CD8-positive, alpha-beta T cell (primary cell): ENCODE measurements at places on chromosomes 5 and 9.

GRCh38 chr9:98568234-98568908 lies 140.4 kb downstream of the GABBR2 start:
- no peak for DNase-seq

- no peak for DNase-seq
Measured at GRCh38 chr5:114056185-114056538, 305.7 kb upstream of the KCNN2 start.

- DNase-seq: no peak
Measured at GRCh38 chr5:140633021-140633471, at the start of gene CD14. CD14 (minus strand) TSS chr5:140633175; CDS start chr5:140633071, 104 bp downstream.

DNA sequence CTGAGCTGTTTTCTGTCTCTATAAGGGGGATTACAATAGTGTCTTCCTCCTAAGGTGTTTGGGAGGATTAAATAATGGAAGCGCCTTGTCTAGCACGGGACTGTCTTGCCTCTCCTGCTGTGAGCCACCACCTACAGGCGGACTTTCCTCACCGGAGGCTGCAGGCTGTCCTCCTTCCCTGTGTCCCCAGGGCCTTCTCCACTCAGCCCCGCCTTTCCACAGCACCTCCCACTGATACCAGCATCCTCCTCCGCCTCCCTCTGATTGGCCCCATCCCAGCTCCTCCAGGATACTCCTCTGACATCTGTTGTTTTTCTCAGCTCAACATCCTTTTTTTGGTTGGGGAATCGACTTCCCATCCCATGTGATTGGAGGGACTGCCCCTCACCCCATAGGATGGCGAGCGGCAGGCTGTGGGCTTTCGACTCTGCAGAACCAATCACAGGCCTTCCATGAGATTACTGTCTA lies 851 bp upstream of the ZDHHC12 start:
- DNase-seq: no peak

GRCh38 chr5:154370119-154370518 lies 75.7 kb upstream of the SAP30L start:
- no peak for DNase-seq

DNA sequence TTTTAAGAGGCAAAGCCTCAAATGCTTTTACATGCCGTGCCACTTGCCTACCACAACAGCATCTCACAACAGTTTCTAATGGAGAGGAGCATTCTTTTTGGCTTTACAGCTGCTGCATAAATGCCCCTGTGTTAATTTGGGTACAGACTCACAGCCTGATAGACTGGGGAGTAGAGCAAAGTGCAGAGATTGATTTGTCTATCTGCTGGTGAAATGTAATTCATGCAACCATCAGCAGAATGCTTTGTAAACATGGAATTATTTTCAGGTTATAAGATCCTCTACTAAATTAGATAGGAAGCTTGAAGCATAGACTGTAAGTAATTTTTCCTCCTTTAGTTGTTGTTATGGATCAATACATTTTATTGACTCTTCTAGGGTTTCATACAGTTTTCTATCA lies 170.3 kb downstream of the CD180 start:
- DNase-seq: no peak

DNA sequence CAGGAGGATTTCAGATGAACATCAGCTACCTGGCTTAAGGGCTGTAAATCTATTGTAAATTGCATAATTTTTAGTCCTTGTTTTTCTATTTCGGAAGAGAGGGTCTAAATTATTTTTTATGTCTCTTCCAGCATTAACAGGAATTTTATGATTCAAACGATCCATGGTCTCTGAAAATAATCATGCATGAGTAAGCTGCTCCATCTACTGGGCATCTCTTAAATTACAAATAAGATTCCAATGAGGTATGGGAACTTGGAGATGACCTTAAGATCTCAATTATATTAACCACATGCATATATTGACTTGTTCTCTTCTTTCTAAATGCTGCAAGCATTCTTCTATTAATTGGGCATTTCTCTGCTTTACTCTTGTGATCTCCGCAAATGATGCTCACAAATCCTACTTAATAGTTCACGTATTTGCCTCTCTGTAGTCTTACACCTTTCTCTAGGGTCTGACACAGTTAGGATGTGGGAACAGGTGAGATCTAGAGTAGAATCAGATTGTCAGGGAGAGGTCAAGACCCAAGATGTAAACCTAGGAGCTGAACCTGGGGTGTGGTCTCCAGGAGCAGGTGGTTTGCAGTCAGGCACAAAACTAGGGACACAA lies 86.9 kb downstream of the NUDT12 start:
- peak; percentile 44 for DNase-seq

- no peak for DNase-seq
Measured at GRCh38 chr5:51185850-51186329, 197.4 kb upstream of the ISL1 start.

DNA sequence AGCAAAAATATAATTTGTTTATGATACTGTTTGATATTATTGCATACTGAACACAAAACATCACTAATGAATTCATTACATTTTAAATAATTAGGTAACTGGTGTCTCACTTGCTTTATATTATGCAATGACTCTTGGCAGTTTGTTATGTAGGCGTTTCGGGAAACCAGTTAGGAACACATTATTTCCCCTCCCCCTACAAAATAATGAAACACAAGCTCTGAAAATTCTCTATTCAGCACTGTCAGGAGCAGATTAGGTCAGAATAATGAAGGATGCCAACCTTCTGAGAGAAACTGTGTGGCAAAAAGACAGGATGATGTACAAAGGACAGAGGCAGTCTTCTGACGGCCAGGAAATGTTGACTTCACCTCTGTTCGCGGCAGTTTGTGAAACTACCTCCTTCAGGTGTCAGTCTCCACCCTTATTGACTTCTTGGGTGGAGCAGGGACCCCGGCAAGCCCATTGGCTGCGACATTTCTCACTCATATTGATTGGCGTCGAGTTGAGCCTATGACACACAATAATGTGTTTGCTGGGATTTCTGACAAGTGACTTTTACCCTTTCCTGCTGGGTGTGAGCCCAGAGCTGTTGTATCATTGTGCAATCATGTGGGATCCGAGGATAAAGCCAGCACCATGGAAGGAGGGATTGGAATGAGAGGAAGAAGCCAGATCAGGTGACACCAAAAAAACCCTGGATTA lies 33.9 kb downstream of the SH3PXD2B start:
- DNase-seq: no peak

DNA sequence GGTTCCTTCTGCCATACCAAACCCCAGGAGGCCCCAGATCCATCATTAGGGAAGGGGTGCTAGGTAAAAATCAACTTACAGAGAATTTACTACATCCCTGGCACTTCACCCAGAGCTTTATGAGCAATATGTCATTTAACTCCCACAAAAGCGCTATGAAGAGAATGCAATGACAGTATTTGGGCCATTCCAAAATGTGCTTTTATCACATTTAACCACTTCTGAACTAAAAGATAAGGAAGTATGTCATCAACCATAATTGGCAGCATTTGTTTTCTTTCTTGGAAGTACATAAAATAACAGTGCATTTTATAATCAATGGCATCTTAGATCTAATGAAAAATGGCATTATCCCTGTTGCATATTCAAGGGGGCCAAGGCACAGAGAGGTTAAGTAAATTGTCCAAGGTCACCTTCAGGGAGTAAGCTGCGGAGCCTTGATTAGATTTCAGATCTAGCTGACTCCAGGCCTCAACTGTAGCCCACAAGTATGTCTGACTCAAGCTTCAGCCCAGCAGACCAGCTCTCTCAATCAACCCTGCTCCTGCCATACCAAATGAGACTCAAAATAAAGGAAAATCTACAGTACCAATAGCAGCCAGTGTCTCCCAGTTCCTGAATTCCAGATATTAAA lies 16.5 kb downstream of the SH3TC2 start:
- DNase-seq: no peak

GRCh38 chr5:19519448-19519847 lies 468.6 kb downstream of the CDH18 start:
- no peak for DNase-seq

GRCh38 chr9:72949918-72950325 lies 2.9 kb downstream of the ALDH1A1 start:
- DNase-seq: no peak

DNA sequence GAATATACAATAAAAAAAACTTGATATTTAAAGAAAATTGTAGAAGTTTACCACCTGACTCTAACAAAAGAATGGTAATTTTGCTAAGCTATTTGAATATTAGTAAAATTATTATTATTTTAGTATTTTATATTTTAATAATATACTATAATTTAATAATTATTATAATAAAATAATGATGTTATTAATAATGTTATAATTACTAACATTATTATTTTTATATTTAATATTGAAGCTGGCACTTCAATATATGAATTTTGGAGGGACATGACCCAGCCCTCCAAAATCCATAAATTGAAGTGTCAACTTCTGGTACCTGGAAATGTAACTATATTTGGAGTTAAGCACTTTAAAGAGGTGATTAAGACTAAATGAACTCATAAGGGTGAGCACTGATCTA lies 486.1 kb upstream of the CDH9 start:
- no peak for DNase-seq

DNA sequence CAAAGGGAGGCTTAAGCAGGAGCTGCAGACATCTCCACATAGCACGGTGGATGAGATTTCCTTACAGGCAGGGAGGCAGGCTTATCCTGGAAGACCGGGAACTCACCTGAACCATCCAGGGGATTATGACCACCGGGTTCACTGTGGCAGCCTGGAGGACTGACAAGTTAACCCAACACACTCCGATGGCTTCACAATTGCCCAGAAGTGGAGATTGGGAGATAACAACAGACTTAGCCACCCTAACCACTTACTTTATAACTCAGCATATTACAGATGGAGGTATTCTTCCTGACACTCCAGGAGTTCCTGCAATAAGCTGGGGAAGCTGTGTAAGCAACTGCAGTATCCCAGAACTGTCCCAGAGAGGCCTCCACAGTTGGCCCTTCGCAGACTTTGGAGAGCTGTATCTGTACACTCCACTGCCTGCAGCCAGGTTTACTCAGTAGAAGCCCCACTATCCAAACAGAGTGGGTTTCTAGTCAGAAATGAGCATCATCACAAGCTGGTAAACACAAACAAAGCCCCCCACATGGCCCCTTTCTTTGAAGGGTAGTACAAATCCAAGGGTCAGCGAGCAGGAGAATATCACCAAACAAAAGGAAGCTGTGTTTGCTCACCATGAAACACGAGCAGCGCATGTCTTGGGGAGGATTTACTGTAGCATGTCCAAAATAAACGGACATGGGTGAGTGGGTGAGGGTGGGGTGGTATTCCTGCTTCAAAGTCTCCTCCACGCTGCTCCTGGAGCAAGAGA lies 462.2 kb downstream of the RASEF start:
- DNase-seq: no peak

- DNase-seq: peak; percentile 51
Measured at GRCh38 chr9:4077499-4078102, 222.3 kb downstream of the GLIS3 start.

DNA sequence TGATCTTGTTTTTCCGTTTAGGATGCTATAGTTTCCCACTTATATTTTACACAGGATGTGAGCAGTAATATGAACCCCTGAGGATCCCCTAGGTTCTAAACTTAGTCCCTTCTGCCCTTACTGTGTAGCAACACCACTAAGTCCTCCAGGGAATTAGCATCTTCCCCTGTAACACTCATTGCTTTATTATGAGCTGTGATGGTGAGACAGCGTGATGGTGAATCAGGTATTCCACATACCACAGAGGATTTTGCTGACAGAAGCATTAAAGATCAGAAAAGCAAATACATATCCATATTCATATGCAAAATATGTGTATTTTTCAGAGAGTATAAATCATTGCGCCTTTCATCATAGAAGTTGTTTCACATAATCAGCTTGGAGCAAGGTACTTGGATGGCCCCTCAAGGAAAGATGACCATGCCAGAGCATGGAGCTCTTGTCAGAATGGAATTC lies 317.0 kb downstream of the ICE1 start:
- no peak for DNase-seq

DNA sequence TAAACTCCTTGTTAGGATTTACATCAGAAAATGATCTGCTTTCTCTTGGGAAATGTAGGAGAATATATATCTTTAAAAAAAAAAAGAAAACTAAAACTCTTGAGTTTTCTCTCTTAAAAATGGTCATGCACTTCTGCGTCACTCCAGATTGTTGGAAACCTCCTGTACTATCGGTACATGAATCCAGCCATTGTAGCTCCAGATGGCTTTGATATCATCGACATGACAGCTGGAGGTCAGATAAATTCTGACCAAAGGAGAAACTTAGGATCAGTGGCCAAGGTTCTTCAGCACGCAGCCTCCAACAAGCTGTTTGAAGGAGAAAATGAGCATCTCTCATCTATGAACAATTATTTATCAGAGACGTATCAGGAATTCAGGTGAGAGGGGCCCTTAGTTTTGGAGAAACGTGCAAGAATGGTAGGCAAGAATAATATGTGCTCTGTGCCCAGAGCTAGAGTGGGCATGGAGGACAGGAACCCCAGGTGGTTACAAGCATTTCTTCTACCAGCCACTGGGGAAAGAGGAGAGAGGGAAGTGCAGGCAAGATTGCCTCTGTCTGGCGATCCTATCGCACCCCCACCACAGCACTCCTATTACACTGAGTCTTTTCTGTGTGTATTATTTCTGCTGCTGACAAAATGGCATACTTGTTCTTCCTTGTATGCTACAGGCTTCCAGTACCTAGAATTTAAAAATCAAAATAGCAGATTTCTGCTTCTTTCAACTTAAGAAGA lies 41.4 kb upstream of the F2R start:
- no peak for DNase-seq

DNA sequence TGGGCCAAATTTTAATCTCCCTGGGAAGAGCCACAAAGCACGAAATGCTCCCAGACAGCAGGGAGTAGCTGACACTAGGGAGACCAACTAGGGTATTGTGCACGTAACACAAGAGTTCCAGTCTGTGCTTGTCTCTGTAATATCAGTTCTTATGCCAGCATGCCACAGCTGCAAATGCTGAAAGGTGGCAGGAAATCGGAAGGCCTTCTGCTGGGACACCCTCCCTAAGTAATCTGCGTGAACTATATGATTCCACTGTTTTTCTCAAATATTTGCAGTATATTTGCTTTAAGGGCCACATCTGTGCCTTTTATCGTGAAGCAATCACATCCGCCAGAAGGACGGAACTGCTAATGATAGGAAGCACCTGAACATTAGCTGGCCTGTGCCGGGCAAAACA lies 12.6 kb downstream of the VLDLR start:
- DNase-seq: no peak

GRCh38 chr5:68849906-68850305 lies 243.9 kb upstream of the SLC30A5 start:
- DNase-seq: no peak

DNA sequence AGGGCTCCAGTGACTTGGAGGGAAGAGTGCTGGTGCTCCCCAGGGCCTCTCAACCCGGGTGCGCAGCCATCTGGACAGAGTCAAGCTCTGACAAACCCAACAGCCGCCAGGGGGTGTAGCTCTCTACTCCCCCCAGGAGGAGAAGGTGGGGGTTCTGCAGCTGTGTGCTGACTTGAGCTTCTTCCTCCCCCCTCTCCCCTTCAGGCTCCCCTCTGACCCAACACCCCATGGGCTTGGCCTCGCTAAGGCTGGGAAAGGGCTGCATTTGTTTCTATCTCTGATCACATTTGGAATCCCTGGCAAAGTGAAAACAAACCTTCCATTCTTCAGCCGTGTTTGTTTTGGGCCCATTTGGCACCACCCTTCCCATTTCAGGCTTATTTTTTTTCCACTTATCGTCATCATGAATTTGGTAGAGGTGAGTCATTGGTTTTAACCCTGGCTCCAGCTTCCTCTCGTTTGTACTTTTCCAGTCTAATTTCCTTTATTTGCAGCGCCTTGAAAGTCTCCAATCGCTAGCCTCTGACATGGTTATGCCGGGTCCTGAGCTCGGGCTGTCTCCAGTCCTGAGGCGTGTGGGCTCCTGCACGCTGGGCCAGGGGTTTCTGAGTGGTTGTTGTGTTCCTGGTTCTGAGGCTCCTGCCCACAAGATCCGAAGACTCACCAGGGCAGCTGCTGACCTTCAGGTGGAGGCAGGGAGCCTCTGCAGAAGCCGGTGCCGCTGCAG lies 36.1 kb downstream of the DAP start:
- DNase-seq: no peak
